ENCODE measurements at places on chromosomes 13 and 19. TPM values are rescaled to one million over a fixed set of nuclear protein-coding genes. Genes with fewer than 3 reads are reported as not detected.

The POLR2I gene
- total RNA-seq = 81.7 TPM

The CKM gene
- 2.3 TPM for total RNA-seq

DNA sequence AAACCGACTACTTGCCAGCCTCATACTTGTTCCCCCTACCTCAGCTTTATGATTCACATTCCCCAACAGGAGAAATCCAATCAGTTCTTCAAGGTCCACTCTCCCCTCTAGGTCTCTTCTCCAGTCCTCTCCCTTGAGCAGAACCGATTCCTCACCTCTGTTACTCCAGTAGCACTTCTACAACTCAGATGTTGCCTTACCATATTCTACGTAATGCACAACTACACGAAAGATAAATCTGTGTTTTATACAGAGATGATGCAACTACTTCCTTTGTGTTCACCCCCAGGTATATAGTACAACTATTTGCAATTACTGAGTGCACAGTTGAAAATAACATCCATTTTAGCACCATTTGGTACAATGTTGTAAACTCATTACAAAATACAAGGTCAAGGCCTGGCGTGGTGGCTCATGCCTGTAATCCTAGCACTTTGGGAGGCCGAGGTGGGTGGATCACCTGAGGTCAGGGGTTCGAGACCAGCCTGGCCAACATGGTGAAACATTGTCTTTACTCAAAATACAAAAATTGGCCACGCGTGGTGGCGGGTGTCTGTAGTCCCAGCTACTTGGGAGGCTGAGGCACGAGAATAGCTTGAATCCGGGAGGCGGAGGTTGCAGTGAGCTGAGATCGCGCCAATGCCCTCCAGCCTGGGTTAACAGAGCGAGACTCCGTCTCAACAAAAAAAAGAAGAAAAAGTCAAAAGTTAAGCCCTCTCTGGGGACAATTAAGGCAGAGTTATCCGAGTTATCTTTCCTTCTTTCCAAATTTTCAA lies 2.8 kb upstream of the WBP4 start:
- H3K27ac ChIP-seq = peak overlapping the region; percentile 33
- H3K4me3 ChIP-seq = no peak overlapping the region

DNA sequence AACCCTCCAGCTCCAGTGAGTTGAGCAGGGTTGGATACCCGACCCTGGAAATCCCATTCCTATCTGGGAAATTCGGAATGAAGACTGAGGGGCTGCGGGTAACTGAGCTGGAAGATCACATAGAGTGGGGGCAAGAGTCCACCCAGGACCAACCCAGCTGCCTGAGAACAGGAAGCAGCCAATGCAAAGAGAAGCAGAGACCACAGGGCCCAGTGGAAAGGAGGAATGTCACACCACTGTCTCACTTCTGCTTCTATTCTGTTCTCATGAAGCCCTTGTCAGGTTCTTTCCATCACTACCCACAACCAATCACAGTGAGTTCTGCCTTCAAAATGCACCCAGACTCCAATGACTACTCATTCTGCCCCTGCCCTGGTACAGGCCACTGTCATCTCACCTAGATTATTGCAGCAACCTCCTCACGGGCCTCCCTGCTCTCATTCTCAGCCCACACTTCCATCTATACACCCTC lies 15.3 kb downstream of the DYRK1B start:
- no peak overlapping the region for H3K27ac ChIP-seq
- H3K4me1 ChIP-seq = peaks cover 4% of the 10 kb centered on the region
- no peak for DNase-seq
- no peaks in the 10 kb centered on the region for H3K27me3 ChIP-seq
- H3K36me3 ChIP-seq = no peaks in the 10 kb centered on the region
- H3K4me3 ChIP-seq = no peak overlapping the region

DNA sequence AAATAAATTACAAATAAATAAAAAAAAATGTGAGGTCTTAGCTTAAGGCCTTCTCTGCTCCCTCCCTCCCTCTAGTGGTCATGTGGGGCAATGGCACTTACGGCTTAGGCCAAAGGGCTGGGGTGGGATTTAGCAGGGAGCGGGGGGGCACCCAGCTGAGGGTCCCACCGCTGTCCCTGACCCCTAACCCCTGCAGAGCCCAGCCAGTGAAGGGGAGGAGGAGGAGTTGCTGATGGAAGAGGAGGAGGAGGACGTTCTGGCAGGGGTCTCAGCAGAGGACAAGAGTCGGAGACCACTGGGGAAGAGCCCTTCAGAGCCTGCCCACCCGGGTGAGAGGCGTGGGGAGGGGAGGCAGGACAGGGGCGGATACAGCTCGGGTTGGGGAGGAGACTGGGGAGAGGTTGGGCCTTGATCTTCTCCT lies 9.3 kb downstream of the MPND start:
- H3K27me3 ChIP-seq = no peaks in the 10 kb centered on the region
- no peak overlapping the region for H3K4me3 ChIP-seq
- H3K27ac ChIP-seq = no peak overlapping the region
- H3K36me3 ChIP-seq = peaks cover 11% of the 10 kb centered on the region
- peak; percentile 39 for DNase-seq

DNA sequence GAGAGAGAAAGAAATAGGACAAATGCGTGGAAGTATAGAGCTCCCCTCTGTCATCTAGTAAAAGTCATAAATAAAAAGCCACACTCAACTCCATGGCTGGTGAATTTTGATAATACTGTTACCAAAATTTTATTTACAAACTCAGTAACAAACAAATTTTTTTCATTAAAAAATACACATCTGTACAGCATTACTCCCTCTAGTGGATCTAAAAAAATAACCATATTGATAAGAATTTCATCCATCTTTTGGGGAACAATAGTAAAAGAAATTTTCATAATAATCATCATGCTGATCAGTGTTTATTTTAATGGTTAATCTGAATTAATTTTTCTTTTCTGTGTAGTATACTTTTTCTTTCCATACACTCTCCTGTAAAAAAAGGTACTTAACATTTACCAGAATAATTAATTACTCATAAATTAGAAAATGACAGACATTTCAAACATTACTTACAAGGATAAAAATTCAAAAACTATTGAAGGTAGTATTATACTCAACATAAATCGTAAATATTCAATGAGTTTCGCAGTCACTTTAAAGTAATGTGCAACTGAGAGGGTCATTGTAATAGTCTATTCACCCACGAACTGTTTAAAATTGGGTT lies 173.5 kb upstream of the LSM14A start:
- H3K4me1 ChIP-seq = no peaks in the 10 kb centered on the region
- no peaks in the 10 kb centered on the region for H3K36me3 ChIP-seq
- H3K4me3 ChIP-seq = no peak overlapping the region
- H3K27me3 ChIP-seq = no peaks in the 10 kb centered on the region
- no peak overlapping the region for H3K27ac ChIP-seq

DNA sequence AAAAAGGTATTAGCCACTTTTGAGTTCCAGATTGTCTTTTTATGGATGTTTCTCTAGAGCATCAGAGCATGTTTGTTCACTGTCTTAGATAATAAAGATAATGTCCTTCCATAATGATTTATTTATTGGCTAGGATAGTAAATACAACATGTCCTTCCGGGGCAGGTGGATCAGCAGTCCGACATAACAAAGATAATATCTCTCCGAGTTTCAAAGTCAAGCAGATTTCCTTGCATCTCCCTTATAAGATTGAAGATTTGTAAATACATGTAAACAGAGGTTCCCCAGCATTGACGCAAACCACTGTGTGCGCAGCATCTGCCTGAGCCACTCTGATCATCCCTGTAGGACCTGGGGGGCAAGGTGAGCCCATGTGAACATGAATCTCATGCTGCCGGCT lies 8.8 kb upstream of the KLK15 start:
- no peak overlapping the region for H3K4me3 ChIP-seq
- H3K4me1 ChIP-seq = no peaks in the 10 kb centered on the region
- H3K27ac ChIP-seq = no peak overlapping the region
- H3K36me3 ChIP-seq = no peaks in the 10 kb centered on the region

GRCh38 chr19:33767898-33768413 lies 28.7 kb upstream of the KCTD15 start:
- peak; percentile 15 for DNase-seq
- no peak overlapping the region for H3K27ac ChIP-seq
- no peaks in the 10 kb centered on the region for H3K36me3 ChIP-seq
- H3K4me1 ChIP-seq = no peaks in the 10 kb centered on the region

The SLAIN1 gene
- 49.7 TPM for total RNA-seq

- H3K27me3 ChIP-seq = no peaks in the 10 kb centered on the region
- DNase-seq = no peak
- H3K4me3 ChIP-seq = no peak overlapping the region
These were observed 14.7 kb downstream of the DGKH start for GRCh38 chr13:42063105-42063504.

DNA sequence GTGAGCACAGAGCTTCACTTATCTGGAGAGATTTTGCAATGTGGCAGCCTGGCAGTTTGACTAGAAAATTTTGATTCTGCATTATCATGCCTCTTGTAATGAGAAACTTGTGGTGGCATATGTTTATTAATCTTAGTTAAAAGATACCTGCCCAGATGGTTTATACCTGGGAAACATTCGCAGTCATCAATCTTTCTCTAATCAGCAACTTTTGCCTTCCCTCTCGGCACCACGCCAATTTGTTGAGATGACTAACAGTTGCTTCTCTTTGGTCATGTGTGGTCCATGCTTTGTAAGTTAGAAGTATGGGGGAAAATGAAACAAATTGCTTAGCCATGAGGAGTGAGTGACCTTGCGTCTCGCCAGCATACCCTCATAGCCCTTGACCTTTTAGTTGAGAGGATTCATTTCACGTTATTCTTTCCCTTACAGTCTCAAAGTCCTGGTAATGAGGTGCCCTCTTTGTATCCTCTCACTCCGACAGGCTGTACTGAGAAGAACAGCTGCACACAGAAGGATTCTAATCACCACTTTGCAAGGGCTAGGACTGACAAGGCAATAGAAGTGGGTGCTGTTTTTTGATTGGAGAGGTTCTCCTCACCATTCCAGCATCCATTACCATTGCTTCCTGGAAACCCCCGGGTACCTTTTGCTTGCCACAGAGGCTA lies 201.4 kb downstream of the OXGR1 start:
- H3K27me3 ChIP-seq = no peaks in the 10 kb centered on the region
- no peak overlapping the region for H3K4me3 ChIP-seq
- DNase-seq = no peak
- no peak overlapping the region for H3K27ac ChIP-seq
- no peaks in the 10 kb centered on the region for H3K4me1 ChIP-seq
- no peaks in the 10 kb centered on the region for H3K36me3 ChIP-seq

GRCh38 chr13:88932950-88933349 lies 1261.8 kb downstream of the SLITRK5 start:
- H3K4me3 ChIP-seq = no peak overlapping the region
- no peak for DNase-seq
- no peaks in the 10 kb centered on the region for H3K27me3 ChIP-seq
- no peak overlapping the region for H3K27ac ChIP-seq
- no peaks in the 10 kb centered on the region for H3K36me3 ChIP-seq
- H3K4me1 ChIP-seq = no peaks in the 10 kb centered on the region

The IGFL1 gene
- 0.99 TPM for total RNA-seq

DNA sequence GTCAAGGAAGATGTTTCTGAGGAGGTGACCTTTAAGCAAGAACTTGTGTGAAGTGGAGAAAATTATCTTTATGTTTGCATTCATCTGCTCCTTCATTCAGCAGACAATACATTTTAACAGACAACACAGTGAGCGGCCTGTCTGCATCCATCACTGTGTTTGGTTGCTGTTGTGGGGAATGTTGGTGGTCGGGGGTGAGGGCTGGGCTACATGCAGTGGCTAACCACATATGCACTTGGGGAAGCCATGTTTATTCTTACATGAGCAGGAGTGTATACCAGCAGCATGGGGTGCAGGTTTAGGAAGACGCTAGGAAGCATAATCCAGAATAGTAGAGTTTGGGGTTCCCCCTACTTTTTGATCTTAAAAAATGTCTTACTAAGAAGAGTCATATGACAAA lies 66.4 kb downstream of the DHRS12 start:
- no peak overlapping the region for H3K4me3 ChIP-seq
- H3K4me1 ChIP-seq = peaks cover 2% of the 10 kb centered on the region
- peaks cover 31% of the 10 kb centered on the region for H3K36me3 ChIP-seq
- H3K27me3 ChIP-seq = no peaks in the 10 kb centered on the region

The ZFP14 gene
- 7.4 TPM for total RNA-seq

- no peaks in the 10 kb centered on the region for H3K36me3 ChIP-seq
- DNase-seq = no peak
- no peak overlapping the region for H3K27ac ChIP-seq
These were observed 103.3 kb upstream of the ZNF507 start for GRCh38 chr19:32241932-32242710.

GRCh38 chr13:36163809-36164308 lies 32.7 kb upstream of the DCLK1 start:
- no peak overlapping the region for H3K4me3 ChIP-seq
- no peak overlapping the region for H3K27ac ChIP-seq
- H3K4me1 ChIP-seq = no peaks in the 10 kb centered on the region
- no peak for DNase-seq
- H3K27me3 ChIP-seq = no peaks in the 10 kb centered on the region

GRCh38 chr19:44517146-44517545 lies 12.3 kb downstream of the CEACAM20 start:
- H3K36me3 ChIP-seq = no peaks in the 10 kb centered on the region
- no peak overlapping the region for H3K27ac ChIP-seq
- H3K27me3 ChIP-seq = no peaks in the 10 kb centered on the region
- no peaks in the 10 kb centered on the region for H3K4me1 ChIP-seq
- DNase-seq = no peak
- no peak overlapping the region for H3K4me3 ChIP-seq

DNA sequence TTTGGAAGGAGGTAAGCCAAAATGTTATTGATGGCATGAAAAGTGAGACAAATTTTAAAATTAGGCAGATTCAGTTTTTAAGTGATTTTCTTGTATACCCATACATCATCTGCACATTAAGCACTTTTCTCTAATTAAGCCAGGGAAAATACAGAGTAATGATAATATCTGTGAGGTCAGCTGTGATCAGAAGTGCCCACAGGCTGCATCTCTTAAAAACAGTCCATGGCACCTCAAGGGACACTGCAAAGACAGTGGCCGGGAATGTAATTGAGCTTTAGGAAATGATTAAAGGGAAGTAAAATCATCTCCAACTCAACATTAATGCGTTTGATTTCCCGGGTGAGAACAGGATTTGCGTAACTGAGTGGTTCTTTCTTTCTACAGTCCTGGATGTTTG lies 2.0 kb downstream of the COL4A1 start:
- DNase-seq = no peak
- no peak overlapping the region for H3K27ac ChIP-seq
- peaks cover 84% of the 10 kb centered on the region for H3K27me3 ChIP-seq
- H3K4me1 ChIP-seq = no peaks in the 10 kb centered on the region
- H3K36me3 ChIP-seq = no peaks in the 10 kb centered on the region
- no peak overlapping the region for H3K4me3 ChIP-seq

DNA sequence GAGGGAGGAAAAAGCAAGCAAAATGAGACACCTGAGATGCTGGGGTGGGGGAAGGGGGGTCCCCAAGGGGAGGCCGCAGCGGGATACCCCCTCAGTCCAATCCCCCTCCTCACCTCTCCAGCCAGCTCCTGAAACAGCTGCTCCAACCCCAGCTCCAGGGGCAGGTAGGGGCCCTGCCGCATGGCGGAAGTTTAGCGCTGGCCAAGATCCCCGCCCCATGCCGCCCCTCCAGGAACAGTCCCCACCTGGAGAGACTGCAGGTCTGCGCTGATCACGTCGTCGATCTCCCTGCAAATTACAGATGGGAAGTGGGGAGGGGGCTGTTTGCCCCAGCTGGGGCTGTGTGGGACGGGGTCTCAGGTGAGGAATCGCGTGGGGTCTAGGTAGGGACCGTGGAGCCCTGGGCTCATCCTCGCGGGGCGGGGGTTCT lies 9.0 kb downstream of the CAPN12 start:
- H3K27ac ChIP-seq = peak overlapping the region; percentile 53
- H3K36me3 ChIP-seq = no peaks in the 10 kb centered on the region
- peaks cover 19% of the 10 kb centered on the region for H3K27me3 ChIP-seq
- H3K4me1 ChIP-seq = peaks cover 16% of the 10 kb centered on the region
- DNase-seq = no peak

The MLNR gene
- 0.09 TPM for total RNA-seq
